ENCODE measurements at places on chromosomes 5 and 9.

DNA sequence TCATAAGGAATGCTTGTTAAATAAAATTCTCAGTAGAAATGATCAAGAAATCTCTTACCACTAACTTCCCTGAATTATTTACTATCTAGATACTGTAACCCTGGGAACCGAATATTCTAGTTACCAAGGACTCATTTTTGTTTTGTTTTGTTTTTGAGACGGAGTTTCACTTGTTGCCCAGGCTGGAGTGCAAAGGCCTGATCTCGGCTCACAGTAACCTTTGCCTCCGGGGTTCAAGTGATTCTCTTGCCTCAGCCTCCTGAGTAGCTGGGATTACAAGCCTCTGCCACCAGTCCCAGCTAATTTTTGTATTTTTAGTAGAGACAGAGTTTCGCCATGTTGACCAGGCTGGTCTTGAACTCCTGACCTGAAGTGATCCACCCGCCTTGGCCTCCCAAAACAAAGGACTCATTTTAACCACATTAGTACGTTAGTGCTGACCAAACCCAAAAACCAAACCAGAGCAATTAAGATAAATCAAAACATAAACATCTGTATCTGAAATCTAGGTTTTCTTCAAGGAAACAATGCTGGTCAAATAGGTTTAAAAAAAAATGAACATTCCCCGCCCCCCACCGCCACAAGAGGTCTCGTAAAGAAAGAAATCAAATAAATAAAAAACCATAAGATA is 3.7 kb downstream of the TXN start:
- DNase-seq = no peak

- DNase-seq = no peak
These were observed 152.6 kb upstream of the MSX2 start for GRCh38 chr5:174571662-174572397.

DNA sequence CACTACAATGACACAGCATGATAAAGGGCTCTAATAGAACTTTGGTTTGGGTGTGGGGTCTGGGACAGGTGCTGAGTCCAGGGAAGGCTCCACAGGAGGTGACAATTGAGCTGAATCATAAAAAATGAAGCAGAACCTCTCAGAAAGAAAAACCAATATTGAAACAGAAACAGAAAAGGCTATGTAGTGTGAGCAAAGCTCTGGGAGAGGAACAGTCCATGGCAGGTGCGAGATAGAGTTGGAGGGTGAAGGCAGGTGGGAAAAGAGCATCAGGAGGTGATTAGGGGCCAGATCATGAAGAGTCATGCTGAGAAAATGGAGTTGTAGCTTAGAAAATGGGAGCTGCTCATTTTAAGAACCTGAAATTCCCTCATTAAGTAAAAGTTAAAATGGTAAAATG is 164.9 kb downstream of the KCTD16 start:
- no peak for DNase-seq

GRCh38 chr5:173903396-173904140 is 15.4 kb downstream of the CPEB4 start:
- DNase-seq = no peak

DNA sequence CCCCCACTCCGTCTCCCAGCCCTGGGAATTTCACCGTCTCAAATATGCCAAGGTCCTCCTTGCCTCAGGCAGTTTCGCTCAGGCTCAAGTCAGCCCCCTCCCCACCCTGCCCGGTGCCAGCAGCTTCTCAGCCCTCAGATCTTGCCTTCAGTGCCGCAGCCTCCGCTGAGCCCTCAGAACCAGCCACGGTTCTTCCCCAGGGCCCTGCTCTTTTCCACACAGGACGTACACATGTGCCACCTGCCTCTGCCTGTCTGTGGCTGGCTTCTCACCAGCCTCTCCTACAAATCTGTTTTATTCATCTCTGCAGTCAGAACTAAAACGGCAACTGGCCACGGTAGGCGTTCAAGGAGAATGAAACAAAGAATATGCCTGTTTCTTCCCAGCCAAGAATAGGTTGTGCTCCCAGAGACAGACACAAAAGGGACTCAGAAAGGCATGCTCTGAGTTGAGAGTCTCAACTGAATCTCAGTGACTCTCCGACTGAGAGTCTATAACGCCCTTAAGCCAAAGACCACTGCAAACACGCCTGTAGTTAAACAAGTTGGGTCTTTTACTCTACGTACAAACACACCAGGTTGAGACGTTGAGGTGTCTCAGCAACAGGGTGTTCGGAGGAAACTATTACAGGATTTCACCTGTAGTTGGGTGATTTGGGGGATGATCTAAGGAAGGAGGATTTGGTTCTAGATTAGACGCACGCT is 10.6 kb upstream of the GRIN1 start:
- no peak for DNase-seq

DNA sequence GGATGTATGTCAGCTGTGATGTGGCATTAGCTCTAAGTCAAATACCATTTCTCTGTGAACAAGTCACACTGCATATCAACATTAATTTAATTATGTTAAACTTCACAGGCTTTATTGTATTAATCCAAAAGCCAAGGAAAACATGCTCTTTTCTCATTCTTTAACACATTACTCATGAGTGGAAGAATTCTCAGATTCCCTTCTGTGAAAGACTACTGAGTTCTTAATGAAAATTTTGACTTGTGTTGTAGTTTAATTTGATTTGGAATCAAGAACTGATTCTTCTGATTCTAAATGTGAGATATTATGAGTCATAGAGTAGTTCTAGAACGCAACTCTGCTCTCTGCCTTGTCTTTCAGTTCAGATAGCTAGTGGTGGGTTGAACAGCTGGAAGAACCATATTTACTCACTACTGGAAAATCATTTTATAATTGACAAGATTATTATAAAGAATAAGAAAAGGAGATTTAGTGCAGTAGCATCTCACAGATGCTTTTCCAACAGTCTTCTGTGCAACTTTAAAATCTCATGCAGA is 90.6 kb downstream of the VCAN start:
- DNase-seq = no peak

- DNase-seq = no peak
These were observed 18.3 kb downstream of the ASPN start for GRCh38 chr9:92463984-92464383.

GRCh38 chr9:98995059-98995671 is 51.5 kb downstream of the COL15A1 start:
- no peak for DNase-seq

- DNase-seq = no peak
These were observed 1.3 kb downstream of the ERBIN start for GRCh38 chr5:65927503-65928321.

DNA sequence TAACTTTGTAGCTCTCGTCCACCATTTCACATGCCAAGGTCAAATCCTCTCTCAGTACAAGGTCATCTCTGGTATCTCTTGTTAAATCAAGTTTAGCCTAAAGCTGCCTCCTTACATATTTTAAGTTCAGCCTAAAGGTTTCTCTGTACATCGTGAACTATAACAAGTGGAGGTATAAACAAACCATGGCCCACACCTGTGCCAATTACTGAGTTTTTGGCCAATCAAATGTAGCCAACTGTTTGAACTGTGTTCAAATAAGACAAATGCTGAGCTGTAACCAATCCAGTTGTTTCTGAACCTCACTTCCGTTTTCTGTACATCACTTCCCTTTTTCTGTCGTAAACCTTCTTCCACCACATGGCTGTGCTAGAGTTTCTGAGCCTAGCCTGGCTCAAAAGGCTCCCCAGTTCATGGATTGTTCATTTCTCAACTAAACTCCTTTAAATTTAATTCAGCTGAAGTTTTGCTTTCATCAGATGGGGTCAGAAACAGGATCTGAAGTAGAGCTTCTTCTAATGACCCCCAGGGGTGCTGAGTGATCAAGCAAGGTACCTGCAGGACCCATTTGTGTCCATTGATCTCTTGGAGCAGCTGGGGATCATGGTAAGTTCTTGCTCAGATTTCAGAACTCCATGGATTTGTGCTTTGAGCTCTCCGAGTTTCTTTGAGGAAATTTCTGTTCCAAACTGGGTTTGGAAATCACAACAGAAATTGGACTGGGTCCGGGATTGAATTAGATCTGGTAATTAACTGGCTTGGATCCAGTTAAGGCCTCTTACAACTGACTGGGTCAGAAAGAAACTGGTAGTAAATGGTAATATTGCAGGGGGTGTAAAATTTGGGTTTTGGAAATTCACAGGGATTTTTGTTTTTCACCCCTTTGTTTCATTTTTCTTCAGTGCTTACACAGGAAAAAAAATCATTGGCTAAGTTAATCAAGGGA is 11.0 kb upstream of the NANS start:
- DNase-seq = peak; percentile 43

DNA sequence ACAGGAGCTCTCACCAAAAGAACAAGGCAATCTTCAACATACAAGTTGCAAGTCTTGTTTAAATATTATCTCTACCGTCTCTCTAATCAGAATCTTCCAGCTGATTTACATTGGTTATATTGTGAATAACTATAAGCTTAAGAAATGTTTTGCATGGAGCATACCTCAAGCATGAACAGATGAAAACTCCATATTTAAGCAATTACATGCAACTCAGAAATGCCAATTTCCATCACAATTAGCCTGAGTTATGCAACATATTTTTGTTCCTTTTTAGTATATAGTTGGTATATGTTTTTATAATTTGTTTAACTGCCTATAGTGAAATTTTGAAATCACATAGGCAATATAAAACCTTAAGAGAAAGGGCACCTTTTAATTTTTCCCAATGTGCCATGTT is 142.5 kb downstream of the DENND1A start:
- no peak for DNase-seq

DNA sequence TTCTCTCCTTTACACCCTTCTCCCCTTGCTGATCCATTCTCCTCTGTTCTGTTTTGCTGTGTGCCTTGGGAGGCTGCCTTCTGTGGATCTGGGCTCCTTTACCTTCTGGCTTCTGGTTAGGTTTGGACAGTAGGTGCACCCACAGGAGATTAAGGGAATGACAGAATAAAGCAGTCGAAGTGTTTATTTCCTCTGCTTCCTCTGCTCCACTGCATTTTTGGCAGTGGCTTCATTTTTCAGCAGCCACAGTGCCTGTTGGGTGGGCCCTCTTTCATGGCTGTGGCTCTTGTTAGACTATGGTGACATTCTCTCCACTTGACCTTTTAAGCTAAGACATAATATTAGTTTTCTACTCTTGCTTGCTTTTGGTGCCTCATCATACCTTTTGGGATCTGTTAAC is 144.1 kb downstream of the CCDC171 start:
- DNase-seq = no peak

All from CMK (cell line).